ENCODE measurements at places on chromosomes 1 and 21. TPM values are rescaled to one million over a fixed set of nuclear protein-coding genes. Genes with fewer than 3 reads are reported as not detected.

DNA sequence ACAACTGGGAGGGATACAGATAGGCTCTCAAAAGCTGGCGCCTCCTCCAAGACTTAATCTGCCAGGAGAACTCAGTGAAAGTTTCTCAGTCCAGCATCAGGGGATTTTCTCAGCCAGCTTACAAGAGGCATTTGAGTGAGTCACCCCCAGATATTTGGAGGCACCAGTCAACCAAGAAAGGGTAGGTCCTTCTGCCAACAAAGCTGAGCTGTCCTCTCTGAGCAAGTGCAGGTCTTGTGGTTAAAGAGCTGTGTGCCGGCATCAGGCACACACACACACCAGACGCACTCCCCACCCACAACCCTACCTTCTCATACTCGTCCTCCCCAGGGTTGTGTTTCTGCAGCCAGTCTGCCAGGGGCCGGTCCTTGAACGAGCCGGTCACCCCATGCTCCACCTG lies 27.0 kb upstream of the PPP1R15B start:
- H3K4me1 ChIP-seq, result no peaks in the 10 kb centered on the region
- H3K36me3 ChIP-seq, result peaks cover 11% of the 10 kb centered on the region
- no peaks in the 10 kb centered on the region for H3K27me3 ChIP-seq
- H3K4me3 ChIP-seq, result no peak overlapping the region
- DNase-seq, result no peak

DNA sequence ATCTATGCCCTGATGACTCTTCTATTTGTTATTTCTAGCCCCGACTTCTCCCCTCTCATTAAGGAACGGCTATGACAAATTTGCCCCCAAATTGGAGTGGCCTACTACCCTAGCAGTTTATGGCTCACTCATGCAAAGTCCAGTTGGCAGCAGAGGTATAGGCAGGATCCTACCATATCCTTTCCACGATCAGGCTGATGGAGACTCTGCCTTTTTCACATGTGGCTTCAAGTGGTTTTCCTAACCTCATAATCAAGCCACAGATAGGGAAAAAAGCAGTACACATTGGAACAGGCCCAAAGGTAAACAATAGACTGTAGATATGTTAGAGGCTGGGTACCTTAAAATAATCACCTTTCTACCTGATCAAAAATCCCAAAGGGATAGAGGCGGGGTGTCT lies 292.5 kb downstream of the NCAM2 start:
- no peaks in the 10 kb centered on the region for H3K27me3 ChIP-seq
- no peaks in the 10 kb centered on the region for H3K4me1 ChIP-seq
- H3K36me3 ChIP-seq, result no peaks in the 10 kb centered on the region
- no peak overlapping the region for H3K27ac ChIP-seq
- no peak for DNase-seq

DNA sequence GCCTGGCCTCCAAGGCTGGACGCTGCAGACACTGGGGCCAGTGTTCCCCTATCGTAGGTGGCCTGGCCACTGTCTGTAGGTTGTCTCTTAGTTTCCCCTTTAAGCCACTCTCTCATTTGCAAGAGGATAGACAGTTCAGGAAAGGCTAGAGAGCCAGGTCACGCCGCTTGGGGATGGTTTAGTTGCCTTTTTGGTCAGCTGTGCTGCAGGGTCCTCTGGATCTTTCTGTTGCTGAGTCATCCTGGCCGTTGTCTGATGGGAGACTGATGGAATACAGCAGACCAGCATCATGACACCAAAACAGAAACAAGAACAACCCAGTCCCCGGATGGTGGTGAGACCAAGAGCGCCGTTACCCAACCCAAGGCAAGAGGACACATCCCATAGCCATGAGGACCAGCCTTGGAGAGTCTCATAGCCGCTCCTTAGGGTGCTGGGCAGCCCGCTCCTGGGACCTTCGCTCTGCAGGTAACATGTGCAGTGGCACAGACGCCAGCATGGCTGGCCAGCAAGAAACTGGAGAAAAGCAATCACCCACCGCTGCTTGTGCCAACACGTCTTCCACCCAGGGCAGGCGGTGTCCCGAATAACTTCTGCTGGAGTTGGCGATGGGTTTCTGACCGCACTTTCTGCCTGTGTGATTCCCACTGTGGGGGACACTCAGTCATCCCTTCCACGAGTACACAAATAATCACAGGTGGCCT lies 79.1 kb upstream of the COL6A1 start:
- no peak overlapping the region for H3K27ac ChIP-seq
- no peak for DNase-seq
- H3K4me3 ChIP-seq, result no peak overlapping the region
- H3K4me1 ChIP-seq, result no peaks in the 10 kb centered on the region

- no peak overlapping the region for H3K4me3 ChIP-seq
- no peak for DNase-seq
- H3K27ac ChIP-seq, result no peak overlapping the region
- H3K27me3 ChIP-seq, result no peaks in the 10 kb centered on the region
- H3K4me1 ChIP-seq, result no peaks in the 10 kb centered on the region
Measured at GRCh38 chr1:213452501-213452900, 401.5 kb downstream of the RPS6KC1 start.

DNA sequence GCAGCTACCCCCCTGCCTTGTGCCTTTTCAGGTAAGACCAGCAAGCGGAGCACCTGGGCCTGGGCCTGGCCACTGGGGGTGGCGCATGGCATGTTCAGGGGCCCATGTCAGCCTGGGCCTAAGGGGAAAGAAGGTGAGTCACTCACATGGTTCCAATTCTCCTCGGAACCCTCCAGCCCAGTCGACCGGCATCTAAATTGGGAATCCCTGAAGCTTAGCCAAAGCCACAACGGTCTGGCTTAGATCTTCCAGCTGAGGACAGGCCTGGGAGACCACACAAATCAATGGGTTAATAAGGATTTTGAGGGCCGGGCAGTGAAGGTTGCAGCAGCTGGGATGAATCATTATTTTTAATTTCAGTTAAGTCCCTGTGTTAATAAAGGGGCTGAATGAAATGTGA lies 145.1 kb upstream of the SMYD2 start:
- no peaks in the 10 kb centered on the region for H3K4me1 ChIP-seq
- H3K4me3 ChIP-seq, result no peak overlapping the region
- no peak for DNase-seq
- H3K27ac ChIP-seq, result no peak overlapping the region
- peaks cover 4% of the 10 kb centered on the region for H3K27me3 ChIP-seq

DNA sequence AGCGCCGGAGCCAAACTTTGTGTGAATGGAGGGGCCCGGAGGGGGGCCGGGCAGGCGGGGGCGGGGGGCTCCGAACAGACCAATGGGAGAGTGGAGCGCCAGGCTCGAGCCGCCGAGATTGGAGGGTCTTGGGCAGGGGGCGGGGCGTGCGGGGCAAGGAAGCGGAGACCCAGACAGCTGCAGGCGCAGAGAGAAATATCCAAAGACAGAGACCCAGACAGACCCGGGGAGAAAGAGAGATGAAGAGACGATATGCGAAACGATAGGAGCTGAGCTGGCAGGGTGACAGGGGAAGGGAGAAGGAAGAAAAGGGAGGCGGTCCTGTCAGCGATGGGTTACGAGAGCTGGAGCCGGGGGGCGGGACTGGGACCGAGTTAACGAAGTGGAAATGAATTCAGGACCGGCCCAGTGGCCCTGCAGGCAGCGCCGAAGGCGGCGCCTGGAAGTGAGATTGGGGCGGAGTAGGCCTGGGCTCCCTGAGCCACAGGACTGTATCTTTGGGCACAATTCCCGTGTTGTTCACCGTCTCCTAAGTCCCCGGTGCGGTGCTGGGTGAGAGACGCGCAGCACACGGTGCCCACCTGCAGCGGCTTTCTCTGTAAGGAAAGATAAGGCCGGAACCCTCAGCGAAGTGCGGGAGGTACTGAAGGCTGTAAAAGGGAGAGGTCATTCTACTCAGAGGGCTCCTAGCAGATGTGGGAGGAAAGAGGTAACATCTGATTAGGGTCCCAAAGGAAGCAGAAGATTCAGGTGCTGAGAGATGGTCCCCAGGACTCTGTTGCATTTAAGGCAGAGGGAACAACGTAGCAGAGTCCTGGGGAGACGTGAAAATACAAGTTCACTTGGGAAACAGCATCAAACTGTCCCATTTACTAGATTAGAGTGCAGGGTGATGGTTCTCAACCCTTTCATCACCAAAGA lies 543 bp upstream of the KCNJ10 start:
- peaks cover 2% of the 10 kb centered on the region for H3K27me3 ChIP-seq
- H3K36me3 ChIP-seq, result no peaks in the 10 kb centered on the region
- H3K4me1 ChIP-seq, result peaks cover 3% of the 10 kb centered on the region
- H3K27ac ChIP-seq, result no peak overlapping the region

DNA sequence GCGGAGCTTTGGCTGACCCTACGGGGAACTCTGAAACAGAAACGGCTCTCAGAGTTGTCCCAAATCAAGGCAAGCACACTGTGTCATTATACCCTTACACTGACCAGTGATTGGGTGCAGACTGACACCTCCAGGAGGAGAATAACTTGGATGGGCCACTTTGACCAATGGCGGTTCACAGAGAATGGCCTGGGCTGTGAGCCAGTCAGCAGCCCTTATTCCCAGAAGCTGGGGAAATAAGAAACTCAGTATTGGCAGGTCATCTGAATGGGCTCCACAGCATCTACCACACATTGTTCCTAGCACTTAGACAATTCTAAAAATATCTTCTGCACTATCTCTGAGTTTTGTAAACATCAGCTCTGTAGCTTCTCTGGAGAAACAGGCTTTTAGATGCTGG lies 265.2 kb downstream of the ADGRL2 start:
- H3K27ac ChIP-seq, result no peak overlapping the region
- no peak for DNase-seq
- no peaks in the 10 kb centered on the region for H3K27me3 ChIP-seq
- no peaks in the 10 kb centered on the region for H3K36me3 ChIP-seq

- no peak for DNase-seq
- H3K4me1 ChIP-seq, result no peaks in the 10 kb centered on the region
- no peak overlapping the region for H3K4me3 ChIP-seq
- peaks cover 8% of the 10 kb centered on the region for H3K27me3 ChIP-seq
- H3K36me3 ChIP-seq, result no peaks in the 10 kb centered on the region
- H3K27ac ChIP-seq, result no peak overlapping the region
Measured at GRCh38 chr1:21383785-21384401, 56.0 kb upstream of the NBPF3 start.

DNA sequence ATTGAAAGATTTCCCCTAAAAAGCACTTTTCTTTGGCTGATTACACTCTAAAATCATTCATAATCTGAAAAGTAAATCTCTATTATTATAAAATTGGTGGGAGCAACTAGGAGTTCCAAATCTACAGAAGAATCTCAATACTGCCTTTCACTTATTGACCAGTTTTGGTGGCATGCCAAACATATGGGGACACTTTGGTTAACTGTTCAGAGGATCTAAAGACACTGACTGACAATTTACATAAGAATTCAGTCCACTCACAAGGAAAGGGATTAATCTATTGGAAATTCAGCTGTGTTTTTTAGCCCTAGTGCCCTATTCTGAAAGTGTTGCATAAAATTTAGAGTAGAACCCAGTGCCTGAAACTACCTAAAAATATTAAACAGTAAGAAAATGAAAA lies 113.6 kb downstream of the LRRC40 start:
- H3K4me3 ChIP-seq, result no peak overlapping the region
- H3K27ac ChIP-seq, result no peak overlapping the region
- no peaks in the 10 kb centered on the region for H3K27me3 ChIP-seq
- no peaks in the 10 kb centered on the region for H3K36me3 ChIP-seq

GRCh38 chr1:213585959-213586586 lies 401.7 kb upstream of the PROX1 start:
- H3K4me1 ChIP-seq, result no peaks in the 10 kb centered on the region
- no peaks in the 10 kb centered on the region for H3K36me3 ChIP-seq
- H3K4me3 ChIP-seq, result no peak overlapping the region
- DNase-seq, result no peak

DNA sequence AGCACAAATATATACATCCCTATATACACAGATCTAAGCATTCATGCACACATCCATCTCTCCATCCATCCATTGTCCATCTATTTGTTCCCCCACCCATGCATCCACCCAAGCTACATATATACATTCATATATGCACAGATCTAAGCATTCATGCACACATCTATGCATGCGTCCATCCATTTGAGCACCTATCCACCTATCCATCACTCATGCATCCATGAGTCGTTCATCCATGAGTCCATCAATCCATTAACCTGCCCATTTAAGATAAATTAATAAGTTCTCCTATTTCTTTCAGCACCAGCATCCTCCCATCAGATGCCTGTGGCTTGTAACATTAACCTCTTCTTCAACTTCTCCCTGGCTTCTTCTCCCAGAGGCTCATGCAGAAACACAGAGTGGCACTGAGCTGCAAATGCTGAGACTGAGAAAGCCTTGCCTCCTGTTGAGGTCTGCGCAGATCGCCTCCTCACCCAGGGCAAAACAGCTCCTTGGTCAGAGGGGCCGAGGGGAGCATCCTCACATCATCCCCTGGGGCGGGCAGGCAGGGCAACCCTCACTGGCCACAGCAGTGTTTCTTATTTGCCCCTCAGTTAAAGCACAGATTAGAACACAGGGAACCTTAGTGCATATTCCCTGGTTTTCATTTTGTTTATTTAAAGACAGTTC lies 17.4 kb upstream of the PDE9A start:
- peaks cover 7% of the 10 kb centered on the region for H3K4me1 ChIP-seq
- no peaks in the 10 kb centered on the region for H3K27me3 ChIP-seq
- H3K27ac ChIP-seq, result no peak overlapping the region
- H3K36me3 ChIP-seq, result no peaks in the 10 kb centered on the region
- no peak for DNase-seq

DNA sequence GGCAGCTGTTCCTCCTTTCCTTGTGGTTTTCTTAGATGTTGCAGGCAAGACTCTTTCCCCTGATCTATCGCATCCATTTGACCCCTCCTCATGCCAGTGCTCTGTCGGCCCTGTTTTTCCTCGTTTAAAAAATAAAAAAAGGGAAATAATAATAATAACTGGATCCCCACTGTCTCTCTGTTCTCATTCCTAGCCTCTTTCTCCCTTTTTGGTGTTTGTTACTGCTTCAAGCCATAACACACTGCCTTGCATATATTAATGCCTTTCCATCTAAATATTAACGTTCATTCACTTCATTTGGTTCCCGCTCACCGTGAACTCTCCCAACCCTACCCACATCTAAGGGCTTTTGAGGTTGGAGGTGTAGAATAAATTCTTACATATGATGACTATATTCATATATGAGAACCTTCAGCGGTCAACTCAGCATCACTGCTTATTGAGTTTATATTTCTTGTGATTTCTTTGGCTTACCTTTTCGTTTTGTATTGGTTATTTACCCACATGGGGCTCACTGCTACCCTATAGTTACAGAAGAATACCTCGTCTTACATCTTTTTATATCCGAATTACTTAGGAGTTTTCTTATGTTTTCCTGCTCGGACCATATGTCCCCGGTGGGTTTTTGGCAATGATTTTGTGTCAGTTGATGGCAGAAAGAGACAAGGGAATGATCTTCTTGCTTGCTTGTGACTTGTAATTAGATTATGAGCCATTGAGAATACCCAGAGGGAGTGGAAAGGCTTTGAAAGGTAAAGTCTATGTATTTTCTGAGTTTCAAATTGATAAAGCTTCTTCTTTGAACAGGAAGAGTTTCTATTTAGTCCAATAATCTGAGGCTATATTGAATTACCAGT lies 805 bp downstream of the ATG4C start:
- peak overlapping the region; percentile 76 for H3K4me3 ChIP-seq
- no peak for DNase-seq
- peak overlapping the region; percentile 77 for H3K27ac ChIP-seq
- H3K27me3 ChIP-seq, result peaks cover 4% of the 10 kb centered on the region
- no peaks in the 10 kb centered on the region for H3K36me3 ChIP-seq

Gene KCNJ9
- not detected for total RNA-seq

Gene PIGK
- 17.9 TPM for total RNA-seq

Gene OR2T35
- total RNA-seq, result not detected

Gene MROH9
- total RNA-seq, result not detected

Gene CNIH4
- 38.8 TPM for total RNA-seq

Gene CIART
- 0.63 TPM for total RNA-seq

Gene GABRD
- not detected for total RNA-seq

Gene HMGCL
- 14.5 TPM for total RNA-seq

Gene AUNIP
- not detected for total RNA-seq

Gene ANKRD65
- not detected for total RNA-seq

Gene CD1D
- total RNA-seq, result 0.20 TPM

Gene CRNN
- total RNA-seq, result not detected

Gene COQ8A
- 39.7 TPM for total RNA-seq

Gene TIE1
- total RNA-seq, result 0.30 TPM

Data from T-cell (primary cell).